ELF-1 (cell line): ENCODE measurements at places on chromosomes 4 and X.

DNA sequence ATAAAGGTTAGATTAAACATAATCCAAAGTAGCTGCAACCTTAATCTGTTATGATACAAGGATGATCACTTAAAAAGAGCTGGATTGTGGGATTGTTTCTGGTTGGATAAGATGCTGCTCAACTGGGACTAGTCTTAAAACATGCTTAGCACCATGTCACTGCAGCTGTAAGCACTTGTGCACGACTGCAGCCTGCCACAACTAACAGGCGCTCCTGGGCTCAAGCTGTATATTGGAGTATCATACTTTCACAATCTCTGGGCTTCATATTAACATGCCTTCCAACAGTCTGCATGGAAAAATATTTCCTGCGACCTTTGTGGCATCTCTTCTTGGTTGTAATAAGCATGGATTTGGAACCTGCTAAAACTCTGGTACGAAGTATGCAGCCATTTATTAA lies 493.0 kb upstream of the PITX2 start:
- DNase-seq: no peak

DNA sequence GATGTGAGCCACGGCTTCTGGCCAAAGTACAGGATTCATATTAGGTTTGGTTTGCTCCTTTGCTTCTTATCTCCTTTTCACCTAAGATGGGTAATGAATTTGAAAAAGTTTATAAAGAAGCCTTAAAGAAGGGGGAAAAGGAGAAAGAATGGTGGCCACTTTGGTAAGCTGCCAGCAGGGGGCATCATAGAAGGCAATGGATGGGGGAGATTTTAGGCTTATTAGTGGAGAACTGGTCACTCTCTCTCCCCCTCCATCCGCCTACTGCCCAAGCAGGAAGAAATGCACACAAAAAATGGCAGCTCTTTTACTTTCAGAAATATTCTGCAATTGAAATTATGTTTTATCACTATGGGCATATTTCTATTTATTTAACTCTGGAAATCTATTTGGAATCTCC lies 32.0 kb downstream of the SPARCL1 start:
- DNase-seq: peak; percentile 22

DNA sequence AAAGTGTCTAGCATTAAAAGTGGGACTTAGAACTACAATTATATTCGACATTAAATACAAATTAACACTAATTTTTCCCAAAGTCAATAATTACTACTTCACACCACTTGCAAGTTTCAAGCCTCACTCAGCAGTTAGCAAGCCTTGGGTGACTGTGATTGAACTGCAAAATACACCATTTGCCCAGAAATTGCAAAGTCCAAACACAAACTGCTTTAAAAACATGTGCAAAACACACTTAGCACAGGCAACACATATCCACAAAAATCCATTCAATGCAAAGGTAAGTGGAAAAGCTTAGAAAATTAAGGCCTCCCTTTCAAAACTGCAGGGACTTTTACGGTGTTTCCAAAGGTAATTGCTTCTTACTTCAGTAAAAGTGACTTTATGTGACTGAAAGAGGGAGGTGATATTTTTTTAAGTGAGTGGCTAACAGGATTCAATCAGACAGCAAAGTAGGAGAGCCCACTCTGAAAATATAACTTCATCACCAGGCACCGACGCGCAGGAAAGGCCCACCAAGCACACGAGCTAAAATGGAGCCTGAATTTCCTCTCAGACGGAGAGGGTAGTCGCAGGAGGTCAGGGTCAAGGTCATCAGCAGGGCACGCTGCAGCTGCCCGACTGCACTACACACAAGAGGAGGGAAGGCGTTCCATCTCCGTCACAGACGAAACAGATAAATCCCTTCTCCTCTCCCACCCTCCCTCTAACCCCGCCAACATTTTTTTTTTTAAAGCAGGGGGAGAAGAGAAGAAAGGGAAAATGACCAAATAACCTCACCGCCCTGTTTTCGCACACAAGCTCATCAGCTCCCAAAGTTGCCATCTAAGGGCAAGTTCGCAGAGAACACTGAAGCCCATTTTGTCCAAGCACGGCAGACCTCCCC lies 3.1 kb downstream of the ZNF827 start:
- DNase-seq: peak; percentile 78

DNA sequence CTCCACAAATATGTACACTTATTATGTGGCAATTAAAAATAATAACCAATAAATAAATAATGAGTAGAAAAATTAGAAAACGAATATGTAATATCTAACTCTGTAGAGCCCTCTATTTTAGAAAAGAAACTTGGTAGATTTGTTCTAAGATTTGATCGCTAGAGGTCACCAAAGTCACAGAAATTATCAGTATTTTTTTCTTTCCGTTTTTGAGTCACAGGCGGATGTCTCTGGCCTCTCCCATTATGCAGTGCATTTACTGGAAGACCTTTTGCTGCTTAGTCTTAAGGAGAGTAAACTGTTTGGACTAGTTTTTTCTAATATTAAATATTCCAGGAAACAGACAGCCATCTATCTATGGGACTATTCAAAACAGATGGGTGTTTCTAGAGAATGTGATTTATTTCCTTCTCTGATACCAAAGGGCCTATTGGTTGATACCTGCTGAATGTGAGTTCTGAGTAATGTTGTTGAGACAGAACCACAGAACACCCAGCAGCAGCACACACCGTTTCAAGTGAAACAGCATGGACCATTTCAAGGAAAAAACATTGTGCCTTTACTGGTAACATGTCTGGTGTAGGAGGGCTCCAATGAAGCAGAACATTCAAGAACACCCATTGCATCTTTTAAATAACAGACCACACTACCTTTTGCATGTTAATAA lies 34.0 kb upstream of the GYPA start:
- DNase-seq: peak; percentile 16

DNA sequence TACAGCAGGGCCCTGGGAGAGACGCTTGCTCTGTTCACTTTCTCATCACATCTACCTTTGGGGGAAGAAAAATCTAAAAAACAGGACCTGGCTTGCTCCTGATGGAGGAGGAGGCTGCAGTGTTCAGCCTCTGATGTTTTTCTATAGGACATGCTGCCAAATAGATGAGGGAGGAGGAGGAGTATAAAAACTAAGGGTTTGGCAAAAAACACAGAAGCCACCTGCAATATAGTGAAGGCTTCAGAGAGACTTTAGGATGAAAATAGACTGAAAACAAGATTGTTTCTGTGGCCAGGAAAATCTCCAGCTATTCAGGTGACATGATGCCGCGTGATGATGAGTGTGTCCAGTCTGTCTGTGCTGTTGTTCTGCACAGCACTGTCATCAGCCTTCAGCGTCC lies 160.6 kb downstream of the PTTG2 start:
- no peak for DNase-seq

- no peak for DNase-seq
These were observed 14.1 kb upstream of the TMEM154 start for GRCh38 chr4:152693871-152694270.

DNA sequence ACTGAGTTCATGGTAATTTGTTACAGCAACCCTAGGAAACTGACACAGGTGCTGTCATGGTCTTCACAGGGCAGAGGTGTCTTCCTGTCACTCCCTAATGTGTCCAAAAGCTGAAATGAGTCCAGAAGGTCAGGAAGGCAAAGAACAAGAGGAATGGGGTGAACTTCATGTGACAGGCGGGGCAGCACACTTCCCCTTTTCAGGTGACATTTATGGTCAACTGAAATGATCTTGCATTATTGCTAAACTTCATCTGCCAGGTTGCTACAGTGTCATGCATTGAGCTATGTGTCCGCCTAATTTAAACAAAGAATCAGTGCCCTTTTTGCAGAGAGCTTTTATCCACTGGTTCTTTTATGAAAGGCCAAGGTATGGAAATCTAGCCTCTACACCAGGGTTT lies 15.9 kb upstream of the CCDC149 start:
- no peak for DNase-seq

DNA sequence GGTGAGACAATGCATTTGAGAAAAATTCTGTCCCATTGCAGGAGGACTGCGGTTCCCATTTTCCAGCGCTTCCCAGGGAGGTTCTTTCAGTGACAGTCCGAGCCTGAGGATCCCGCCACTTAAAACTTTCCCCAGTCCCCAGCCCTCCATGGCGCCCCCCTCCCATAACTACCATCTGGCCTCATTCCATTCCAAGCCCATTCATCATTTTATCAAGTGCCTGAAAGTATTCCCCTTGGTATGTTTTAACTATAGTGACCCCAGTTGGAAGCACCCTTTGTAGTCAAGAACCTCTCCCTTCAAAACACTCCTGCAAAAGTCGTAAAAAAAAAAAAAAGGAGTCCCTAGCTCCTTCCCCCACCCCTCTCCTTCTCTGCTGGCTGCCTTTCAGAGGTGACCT lies 1.2 kb downstream of the RASL11B start:
- no peak for DNase-seq

GRCh38 chr4:76207549-76207948 lies 6.1 kb downstream of the SCARB2 start:
- DNase-seq: no peak

GRCh38 chr4:177596035-177596434 lies 153.8 kb upstream of the AGA start:
- peak; percentile 78 for DNase-seq

DNA sequence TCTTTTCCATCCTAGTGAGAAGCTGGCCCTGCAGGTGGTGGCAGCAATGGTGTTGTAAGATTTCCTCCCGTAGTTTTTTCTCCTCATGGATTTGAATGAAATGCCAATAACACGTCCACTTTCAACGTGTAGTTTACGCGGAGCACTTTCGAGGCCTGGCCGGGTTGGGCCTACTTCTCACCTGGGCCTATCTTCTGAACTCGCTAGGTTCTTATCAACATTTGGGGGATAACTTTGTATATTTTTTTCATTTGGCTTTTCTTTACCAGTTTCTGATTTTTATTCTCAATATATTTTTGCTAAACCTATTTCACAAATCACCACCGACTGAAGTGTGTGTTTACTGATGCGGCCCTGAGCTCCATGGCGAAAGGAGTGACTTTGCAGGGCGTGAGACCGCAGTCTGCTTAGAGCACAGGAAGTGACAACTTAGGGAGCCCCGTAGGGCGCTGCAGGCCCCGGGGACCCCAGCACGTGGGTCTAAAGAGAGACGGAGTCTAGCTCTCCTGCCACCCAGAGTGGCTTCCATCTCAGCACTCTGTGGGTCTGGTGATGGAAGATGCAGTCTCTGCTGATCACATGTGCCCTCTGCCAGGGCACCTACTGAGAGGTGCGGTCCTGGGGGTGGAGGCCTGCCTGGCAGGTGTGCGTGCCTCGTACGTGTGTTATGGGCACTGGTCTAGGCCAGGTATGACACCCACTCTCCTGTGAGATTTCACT lies 29.1 kb downstream of the NELFA start:
- no peak for DNase-seq

GRCh38 chr4:123671636-123672404 lies 275.2 kb downstream of the SPRY1 start:
- no peak for DNase-seq

DNA sequence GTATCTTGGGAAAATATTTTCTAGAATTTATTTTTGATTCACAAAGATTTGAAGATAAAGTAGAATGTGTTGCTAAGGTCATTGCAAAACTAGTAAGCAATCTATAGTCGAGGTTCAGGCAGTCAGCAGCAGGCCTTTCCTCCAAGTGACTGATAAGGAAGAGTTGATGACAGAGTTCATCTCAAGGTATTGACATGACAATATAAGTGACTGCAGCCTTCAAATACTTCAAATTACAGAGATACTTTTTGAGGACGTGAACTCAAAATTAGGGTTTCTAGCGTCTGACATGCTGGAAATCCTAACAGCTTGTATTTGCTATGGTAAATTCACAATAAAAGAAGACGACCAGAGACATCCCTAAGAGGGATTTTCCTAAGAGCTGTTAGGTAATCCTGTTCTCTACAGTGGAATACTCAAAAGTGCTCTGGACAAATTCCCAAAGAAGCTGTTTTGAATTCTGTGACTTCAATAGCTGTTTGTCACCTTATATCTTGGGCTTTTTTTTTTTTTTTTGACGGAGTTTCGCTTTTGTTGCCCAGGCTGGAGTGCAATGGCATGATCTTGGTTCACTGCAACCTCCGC lies 7.4 kb downstream of the ARHGAP10 start:
- no peak for DNase-seq

DNA sequence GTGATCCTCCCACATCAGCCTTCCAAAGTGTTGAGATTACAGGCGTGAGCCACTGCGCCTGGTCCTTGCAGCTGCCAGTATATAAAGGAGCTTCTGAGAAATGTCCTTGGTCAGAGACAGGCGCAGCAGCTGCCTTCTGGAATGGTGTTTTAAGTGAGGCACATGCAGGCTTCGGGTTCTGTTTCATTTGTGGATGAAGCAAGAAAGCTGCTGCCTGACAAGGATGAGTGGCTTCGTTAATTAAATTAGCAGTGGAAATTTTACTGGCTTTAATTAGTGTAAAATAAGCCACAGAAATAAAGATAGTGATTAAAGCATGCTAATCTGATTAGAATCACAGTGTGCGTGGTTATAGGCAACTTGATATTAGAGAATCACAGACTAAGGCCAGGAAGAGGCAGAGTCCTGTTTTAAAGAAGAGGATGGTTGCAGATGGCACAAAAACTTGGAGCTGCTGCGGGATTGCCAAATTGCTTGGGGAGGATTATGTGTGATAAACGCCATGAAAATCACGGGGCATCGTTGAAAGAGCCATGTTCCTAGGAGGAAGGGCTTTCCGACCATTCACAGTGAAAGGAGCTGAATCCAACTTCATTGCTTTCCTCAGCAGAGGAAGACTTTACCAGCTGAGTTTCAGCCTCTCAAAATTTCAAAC lies 348.4 kb upstream of the FAT1 start:
- no peak for DNase-seq

DNA sequence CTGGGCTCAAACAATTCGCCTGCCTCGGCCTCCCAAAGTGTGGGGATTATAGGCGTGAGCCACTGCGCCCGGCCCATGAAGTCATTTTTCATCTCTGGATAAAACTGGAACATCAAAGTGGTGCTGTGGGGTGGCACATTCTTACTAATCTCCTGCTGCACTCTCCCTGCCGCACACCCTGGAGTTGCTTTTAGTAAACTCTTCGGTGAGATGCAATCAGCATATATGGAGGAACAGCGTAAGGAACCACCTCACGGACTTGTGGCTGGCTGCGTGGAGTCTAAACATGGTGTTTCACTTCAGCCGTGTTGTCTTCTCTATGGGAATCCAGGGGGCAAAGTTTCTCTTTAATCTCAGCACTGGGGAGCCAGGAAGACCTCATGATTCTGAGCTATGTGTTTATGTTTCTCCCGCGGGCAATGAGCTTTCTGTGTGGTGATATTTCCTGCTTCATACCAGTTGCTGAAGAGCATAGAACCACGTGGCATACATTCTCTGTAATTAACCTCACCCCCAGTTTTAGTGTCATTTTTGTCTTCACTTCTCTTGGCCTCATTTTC lies 2.1 kb upstream of the RHOH start:
- no peak for DNase-seq

- no peak for DNase-seq
These were observed 28.1 kb downstream of the FAM9A start for GRCh38 chrX:8773117-8773516.

GRCh38 chrX:103461156-103461555 lies 58.1 kb downstream of the RAB40A start:
- no peak for DNase-seq

GRCh38 chr4:73822812-73823504 lies 13.5 kb upstream of the CXCL6 start:
- no peak for DNase-seq

- DNase-seq: no peak
These were observed 4.7 kb upstream of the NAA10 start for GRCh38 chrX:153939573-153939972.

GRCh38 chr4:182806259-182807252 lies 110.6 kb downstream of the DCTD start:
- DNase-seq: peak; percentile 96

GRCh38 chr4:8268211-8268610 lies 1.3 kb upstream of the HTRA3 start:
- DNase-seq: no peak

GRCh38 chrX:79065696-79066095 lies 78.8 kb upstream of the GPR174 start:
- no peak for DNase-seq

GRCh38 chrX:31053621-31054020 lies 18.2 kb downstream of the FTHL17 start:
- DNase-seq: no peak
